Body of pancreas (tissue), 4 donors: ENCODE measurements at places on chromosomes 16 and 17.

DNA sequence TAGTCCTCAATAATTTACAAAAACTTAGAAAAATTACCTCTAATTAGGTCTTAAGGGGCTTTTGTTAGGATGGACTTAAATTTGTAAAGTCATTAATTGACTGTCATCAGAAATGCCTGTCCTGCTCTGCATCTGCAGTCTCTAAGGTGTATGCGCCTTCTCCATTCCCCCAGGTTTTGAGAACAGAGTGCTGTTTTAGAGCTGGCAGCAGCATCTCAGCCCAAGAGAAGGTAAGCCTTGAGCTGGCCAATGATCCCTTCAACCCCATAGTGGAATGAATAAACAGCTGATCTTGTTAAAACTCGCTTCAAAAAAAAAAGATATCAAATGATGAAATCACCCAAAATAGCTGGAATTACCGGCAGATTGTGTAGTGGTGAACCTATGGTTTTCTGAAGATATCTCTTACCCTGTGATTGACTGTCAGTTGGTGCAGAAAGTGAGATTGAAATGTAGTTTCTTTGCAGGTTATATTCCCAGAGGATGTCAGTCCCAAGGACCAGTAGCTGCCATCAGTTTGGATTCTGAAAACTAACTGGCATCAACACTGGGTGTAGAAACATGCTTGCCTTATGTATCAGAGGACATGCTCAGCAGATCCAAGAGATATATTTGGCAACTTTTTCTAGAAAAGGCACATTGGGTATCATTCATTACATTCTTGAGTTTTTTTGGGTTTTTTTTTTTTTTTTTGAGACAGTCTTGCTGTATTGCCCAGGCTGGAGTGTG lies 25.7 kb downstream of the TRPV2 start:
- H3K4me1 ChIP-seq = peaks cover 69% of the 10 kb centered on the region
- H3K27me3 ChIP-seq = no peaks in the 10 kb centered on the region
- no peaks in the 10 kb centered on the region for H3K36me3 ChIP-seq
- no peak overlapping the region for H3K4me3 ChIP-seq
- peak overlapping the region; percentile 85 for H3K27ac ChIP-seq

DNA sequence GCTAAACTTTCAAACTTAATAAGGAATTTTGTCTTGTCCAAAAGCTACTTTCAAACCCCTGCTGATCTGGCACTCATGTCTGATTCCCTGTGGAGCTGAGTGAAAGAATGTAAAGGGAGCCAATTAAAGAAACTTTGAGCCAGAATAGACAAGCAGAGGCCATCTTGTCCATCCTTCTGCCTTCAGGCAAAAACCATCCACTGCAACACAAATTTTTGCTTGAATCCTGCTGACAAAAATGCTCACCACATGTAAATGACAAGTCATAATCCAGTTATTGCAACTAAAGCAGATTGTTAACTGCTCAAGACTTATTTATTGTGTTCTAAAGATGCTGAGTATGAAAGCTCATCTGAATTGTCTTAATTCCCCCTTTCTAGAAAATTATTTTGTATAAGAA lies 124.0 kb upstream of the HLF start:
- no peaks in the 10 kb centered on the region for H3K4me1 ChIP-seq
- H3K36me3 ChIP-seq = no peaks in the 10 kb centered on the region
- H3K27ac ChIP-seq = no peak overlapping the region
- no peak overlapping the region for H3K4me3 ChIP-seq

- H3K4me1 ChIP-seq = peaks cover 29% of the 10 kb centered on the region
- DNase-seq = no peak
- no peaks in the 10 kb centered on the region for H3K27me3 ChIP-seq
- H3K36me3 ChIP-seq = no peaks in the 10 kb centered on the region
- peak overlapping the region; percentile 57 for H3K27ac ChIP-seq
These were observed 78.5 kb downstream of the MRC2 start for GRCh38 chr17:62705778-62706597.

- no peaks in the 10 kb centered on the region for H3K36me3 ChIP-seq
- no peak for DNase-seq
These were observed 100.3 kb downstream of the C16orf95 start for GRCh38 chr16:87216841-87217275.

DNA sequence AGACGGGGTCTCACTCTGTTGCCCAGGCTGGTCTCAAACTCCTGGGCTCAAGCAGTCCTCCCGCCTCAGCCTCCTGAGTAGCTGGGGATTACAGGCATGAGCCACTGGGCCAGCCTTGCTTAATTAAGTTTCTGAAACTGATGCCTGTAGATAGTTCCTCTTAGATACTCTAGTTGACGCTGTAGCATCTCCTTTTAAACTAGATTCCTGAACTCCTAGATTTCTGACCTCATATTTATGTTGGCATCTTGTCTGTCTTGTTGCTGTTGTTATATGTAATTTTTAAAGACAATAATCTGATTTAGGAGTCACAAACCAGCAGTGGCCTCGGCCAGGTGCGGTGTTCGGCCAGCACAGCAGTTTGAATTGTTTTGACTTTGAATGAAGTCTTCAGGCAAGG lies 37.5 kb downstream of the DHRS7B start:
- H3K27ac ChIP-seq = peak overlapping the region; percentile 12
- H3K4me1 ChIP-seq = peaks cover 51% of the 10 kb centered on the region
- no peak for DNase-seq
- no peak overlapping the region for H3K4me3 ChIP-seq

DNA sequence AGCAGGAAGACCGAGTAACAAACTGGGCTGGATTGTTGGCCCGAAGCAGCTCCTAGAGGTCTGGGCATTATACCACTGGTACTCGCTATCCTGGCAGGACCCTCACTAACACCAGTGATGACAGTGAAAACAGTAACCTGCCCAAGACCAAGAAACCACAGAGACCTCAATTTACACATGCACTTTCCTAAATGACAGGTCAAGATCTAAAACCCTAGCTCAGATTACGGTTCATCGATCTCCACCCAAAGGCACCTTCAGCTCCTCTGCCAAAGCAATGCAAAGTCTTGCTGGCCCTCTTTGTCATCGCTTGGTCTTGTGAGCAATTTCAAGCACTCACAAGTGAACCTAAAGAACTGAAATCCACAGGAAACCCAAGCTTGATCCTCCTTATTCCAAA lies 1.5 kb downstream of the PIP4K2B start:
- no peak overlapping the region for H3K4me3 ChIP-seq
- no peaks in the 10 kb centered on the region for H3K27me3 ChIP-seq
- H3K27ac ChIP-seq = no peak overlapping the region
- H3K36me3 ChIP-seq = peaks cover 5% of the 10 kb centered on the region

DNA sequence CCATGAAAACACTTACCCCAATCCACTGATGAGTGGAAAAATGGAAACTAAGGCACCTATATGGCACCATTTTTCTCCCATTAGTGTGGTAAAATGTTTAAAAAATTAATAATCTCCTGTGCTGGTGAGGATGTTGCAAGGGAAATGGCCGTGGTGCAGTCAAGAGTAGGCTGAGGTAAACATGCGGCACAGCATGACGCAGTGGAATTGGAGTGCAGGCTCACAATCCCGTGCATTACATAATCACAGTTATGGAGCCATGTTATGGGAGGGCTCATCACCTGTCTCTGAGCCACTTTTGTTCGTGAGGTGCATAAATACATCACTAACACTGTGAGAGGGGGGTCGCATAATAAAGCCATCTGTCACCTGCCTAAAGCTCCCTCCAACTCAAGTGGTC lies 164.4 kb upstream of the XYLT1 start:
- H3K36me3 ChIP-seq = no peaks in the 10 kb centered on the region
- no peaks in the 10 kb centered on the region for H3K27me3 ChIP-seq
- no peaks in the 10 kb centered on the region for H3K4me1 ChIP-seq
- DNase-seq = no peak
- no peak overlapping the region for H3K27ac ChIP-seq

DNA sequence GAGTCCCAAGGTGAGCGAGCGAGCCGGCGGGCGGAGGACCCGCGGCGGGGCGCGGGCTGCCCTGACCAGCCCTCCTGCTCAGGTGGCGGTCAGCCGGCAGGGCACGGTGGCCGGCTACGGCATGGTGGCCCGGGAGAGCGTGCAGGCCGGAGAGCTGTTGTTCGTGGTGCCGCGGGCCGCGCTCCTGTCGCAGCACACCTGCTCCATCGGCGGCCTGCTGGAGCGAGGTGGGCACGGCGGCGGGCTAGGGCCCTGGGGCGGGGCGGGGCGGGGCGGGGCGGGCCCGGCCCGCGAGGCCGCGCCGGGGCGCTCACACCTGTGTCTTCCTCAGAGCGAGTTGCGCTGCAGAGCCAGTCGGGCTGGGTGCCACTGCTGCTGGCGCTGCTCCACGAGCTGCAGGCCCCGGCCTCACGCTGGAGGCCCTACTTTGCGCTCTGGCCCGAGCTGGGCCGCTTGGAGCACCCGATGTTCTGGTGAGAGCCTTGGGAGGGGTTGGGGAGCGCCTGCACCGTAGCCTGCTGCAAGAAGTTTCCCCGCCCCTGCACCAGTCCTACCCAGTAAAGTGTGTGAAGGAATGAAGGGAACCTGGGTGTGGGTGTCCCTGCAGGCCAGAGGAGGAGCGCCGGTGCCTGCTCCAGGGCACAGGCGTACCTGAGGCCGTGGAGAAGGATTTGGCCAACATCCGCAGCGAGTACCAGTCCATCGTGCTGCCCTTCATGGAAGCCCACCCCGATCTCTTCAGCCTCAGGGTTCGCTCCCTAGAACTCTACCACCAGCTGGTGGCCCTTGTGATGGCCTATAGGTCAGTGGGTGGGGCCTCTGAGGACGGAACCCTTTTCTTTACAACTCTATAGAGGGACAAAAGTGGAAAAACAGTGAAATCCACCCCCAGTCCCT lies 802 bp downstream of the SETD6 start:
- H3K4me3 ChIP-seq = peak overlapping the region; percentile 52
- H3K4me1 ChIP-seq = peaks cover 33% of the 10 kb centered on the region
- H3K27ac ChIP-seq = peak overlapping the region; percentile 92
- no peaks in the 10 kb centered on the region for H3K27me3 ChIP-seq
- DNase-seq = peak; percentile 70
- peaks cover 13% of the 10 kb centered on the region for H3K36me3 ChIP-seq

DNA sequence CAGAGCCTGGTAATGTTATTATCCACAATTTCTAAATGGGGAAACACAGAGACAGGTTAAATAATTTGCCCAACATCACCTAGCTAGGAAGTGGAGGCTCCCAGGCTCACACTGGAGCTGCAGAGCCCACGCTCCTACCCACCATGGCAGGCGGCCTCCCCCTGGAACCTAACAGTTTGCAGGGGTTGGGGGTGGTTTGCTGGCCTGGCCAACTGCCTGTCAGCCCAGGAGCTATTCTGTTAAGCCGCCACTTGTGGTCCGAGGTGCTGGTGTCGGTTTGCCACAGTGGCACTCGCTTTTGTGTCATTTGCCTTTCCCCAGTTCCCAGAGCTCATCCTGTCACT lies 3.6 kb downstream of the PRCD start:
- H3K27me3 ChIP-seq = peaks cover 2% of the 10 kb centered on the region
- H3K36me3 ChIP-seq = no peaks in the 10 kb centered on the region
- DNase-seq = no peak
- peaks cover 62% of the 10 kb centered on the region for H3K4me1 ChIP-seq

GRCh38 chr16:84370723-84371552 lies 2.6 kb downstream of the ATP2C2 start:
- no peak overlapping the region for H3K27ac ChIP-seq
- peaks cover 13% of the 10 kb centered on the region for H3K27me3 ChIP-seq

- no peaks in the 10 kb centered on the region for H3K36me3 ChIP-seq
- no peak overlapping the region for H3K27ac ChIP-seq
- no peaks in the 10 kb centered on the region for H3K4me1 ChIP-seq
- no peak overlapping the region for H3K4me3 ChIP-seq
These were observed 31.2 kb downstream of the TMEM238L start for GRCh38 chr17:10772425-10773380.

DNA sequence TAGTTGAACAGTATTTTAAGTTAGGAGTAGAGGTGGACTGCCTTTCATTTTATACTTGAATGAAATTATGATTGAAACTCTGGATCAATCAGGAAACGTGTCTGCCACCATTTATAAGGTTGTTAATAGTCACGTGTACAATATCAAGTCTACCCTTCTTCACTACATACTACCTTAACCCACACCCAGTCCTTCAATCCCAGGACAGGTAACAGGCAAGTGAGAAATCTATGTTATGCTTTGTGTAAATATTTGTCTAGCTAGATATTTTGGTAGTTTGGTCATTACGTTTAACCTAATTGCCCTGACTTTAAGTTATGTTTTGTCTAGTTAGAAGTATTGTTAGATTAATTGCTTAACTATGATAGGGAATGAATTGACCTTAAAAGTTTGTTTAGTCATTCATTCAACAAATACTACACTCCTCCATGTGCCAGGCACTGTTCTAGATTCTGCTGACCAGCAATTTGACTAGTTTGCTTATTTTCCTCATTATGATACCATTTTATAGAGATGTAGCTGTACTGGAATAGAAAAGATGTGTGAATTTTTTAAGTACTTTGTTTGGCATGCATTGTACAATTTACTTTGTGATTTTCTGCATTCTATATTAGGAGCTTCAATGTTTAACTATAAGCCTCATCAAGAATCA lies 72.0 kb downstream of the NQO1 start:
- H3K27ac ChIP-seq = no peak overlapping the region
- no peaks in the 10 kb centered on the region for H3K27me3 ChIP-seq
- peaks cover 6% of the 10 kb centered on the region for H3K4me1 ChIP-seq
- peaks cover 6% of the 10 kb centered on the region for H3K36me3 ChIP-seq
- no peak overlapping the region for H3K4me3 ChIP-seq

DNA sequence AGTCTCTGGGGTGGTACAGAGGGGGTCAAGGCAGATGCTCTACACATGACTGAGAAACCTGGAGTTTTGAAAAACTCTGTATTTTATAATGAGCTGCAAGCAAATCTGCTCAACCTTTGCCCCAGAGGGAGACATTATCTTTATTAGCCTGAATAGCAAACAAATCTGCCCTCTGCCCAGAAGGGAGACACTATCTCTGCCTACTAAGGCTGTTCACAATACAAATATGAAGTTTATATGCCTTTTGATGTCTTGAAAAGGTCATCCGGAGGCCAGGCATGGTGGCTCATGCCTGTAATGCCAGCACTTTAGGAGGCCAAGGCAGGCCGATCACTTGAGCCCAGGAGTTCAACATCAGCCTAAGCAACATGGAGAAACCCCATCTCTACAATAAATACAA lies 11.0 kb upstream of the XYLT1 start:
- no peak for DNase-seq
- no peak overlapping the region for H3K4me3 ChIP-seq
- peaks cover 4% of the 10 kb centered on the region for H3K4me1 ChIP-seq
- no peaks in the 10 kb centered on the region for H3K27me3 ChIP-seq
- no peaks in the 10 kb centered on the region for H3K36me3 ChIP-seq
- H3K27ac ChIP-seq = no peak overlapping the region

DNA sequence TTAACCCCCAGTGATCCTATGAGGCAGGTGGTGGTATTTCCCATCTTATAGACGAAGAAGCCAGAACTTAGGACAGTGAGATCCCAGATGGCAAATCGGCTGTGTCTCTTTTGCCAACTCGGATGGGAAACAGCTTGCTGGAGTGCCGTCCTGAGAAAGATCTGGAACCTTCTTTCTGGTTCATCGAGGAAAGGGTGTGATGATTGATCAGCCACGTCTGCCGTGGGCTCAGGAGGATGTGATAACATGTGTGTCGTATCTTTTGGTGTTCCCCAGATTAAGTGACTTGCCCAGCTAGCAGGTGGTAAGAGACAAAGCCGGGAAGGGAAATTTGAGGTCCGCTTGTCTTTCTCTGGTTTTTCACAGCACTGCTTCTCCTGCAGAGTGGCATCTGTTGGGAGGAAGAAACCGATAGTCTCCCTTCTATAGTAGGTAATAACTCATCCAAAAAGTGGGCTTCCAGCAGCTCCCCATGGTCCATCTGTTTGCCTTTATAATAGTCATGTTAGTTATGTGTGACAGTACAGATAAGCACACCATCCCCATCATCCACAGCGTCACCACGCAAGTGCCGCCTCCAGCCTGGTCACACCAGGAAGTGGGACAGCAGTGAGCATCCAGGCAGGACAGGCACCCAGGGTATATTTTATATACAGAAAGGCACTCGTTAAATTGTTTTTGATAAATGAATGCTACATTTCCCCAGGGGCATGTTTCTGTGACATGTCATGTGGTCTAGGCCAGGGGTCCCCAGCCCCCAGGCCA lies 175.5 kb downstream of the KATNIP start:
- H3K4me3 ChIP-seq = no peak overlapping the region
- H3K4me1 ChIP-seq = peaks cover 10% of the 10 kb centered on the region
- H3K36me3 ChIP-seq = no peaks in the 10 kb centered on the region
- no peaks in the 10 kb centered on the region for H3K27me3 ChIP-seq
- no peak overlapping the region for H3K27ac ChIP-seq
